Anterior cingulate cortex (tissue), 58 donors: ENCODE measurements at places on chromosomes 2 and 18.

GRCh38 chr2:156532989-156533388, 96.8 kb downstream of the GPD2 start:
- no peak for DNase-seq

DNA sequence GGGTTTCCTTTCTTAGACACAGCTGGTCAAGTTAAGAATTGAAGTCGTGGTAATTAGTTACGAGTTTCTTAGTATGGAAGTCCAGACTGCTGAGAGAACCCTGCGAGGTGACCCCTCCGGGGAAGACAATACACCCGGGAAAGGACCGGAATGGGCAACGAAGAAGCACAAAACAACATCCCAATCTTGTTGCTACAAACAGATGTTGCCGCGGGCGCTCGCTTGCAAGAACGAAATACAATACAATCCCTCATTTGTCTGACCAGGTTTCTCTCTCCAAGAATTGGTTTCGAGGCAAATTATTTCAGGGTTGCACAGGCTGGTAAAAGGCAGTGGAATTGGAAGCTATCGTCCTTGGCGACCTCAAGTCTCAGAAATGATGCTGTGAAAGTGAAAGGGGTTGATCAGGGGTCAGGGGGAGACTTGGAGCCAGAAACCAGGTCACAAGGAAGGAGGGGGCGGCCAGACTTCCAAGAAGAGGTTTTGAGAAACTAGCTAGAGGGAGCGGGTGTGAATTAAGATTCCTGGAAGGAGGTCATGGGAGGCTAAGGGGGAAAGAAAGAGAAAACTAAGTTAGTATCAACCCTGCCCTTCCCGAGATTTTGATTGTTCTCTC, 401.9 kb downstream of the HRH4 start:
- no peak for DNase-seq

DNA sequence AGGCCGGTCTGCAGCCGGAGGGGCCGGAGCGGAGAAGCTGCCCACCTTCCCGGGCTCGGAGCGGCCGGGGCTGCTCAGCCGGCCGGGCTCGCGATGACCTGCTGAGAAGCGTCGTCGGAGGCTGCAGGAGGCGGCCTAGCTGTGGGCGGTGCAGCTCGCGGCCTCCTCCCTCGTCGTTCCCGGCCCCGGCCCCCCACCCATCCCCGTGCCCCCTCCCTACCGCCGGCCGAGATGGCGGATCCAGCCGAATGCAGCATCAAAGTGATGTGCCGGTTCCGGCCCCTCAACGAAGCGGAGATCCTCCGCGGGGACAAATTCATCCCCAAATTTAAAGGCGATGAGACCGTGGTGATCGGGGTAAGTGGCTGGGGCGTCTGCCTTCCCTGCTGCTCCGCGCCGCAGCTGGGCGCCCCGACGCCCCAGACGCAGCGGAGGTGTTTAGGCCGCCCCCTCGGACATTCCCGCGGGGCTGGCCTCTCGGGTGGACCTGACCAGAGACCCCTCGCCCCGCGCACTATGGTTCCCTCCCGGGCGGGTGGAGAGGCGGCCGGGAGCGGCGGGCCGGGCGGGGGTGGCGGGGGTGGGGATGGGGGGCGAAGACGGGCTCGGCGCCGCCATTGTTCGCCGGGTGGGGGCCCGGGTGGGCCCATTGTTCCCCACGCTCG, 492 bp downstream of the KIF5C start:
- DNase-seq: no peak

DNA sequence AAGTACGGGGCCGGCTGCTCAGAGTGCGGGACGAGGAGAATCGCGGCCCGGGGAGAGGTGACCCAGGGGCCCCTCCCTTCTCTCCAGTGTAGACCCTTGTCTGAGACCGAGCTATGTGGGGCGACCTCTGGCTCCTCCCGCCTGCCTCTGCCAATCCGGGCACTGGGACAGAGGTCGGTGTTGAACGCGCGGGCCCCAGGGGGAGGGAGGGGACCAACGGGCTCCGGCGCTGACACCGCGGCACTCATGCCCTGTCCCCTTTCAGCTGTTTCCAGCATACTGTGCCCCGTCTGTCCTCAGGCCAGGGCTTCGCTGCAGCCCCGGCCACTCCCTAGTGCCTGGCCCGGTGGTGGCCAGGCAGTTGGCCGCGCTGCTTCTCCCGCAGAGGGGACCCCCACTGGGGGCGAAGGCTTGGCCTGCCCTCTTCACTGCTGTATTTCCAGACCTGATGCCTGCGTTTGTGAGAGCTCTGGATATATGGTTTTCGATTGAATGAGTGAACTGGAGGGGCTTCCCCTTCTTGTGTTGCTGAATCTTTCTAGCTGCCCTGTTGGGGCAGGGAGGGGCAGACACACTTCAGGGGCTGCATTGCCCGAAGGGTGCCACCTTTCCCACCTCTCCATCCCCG, 809 bp downstream of the DBI start:
- DNase-seq: peak; percentile 61

DNA sequence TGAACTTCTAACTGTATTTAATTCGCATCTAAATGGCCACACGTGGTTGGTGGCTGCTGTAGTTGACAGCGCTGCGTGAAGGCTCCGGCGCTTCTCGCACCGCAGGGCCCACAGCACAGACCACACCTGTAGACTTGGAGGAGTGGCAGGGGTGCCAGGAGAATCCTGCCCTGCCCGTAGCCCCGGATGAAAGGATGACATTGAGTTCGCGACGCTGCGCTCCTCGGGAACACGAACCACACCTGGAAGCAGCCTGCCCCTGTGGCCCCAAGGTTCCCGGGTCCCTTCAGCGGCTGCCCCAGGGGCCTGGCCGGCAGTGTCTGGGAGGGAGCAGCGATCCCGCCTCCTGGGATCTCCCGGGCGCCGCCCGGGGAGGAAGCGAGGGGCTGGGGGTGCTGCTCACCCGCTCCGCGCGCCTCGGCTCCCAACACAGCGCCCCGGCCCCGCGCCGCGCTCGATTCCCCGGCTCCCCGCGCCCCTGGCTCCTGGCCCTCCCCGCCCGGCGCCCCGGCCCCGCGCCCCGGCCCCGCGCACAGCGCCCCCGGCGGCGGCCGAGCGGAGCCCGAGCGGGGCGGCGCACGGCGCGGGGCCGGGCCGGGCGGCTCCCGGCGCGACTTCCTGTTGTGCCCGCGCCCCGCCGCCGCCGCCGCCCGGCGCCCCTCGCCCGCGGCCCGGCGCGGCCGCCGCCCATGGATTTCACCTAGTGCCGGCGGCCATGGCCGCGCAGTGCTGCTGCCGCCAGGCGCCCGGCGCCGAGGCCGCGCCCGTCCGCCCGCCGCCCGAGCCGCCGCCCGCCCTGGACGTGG, at the start of gene RNPEPL1:
Gene RNPEPL1 (plus strand): TSS at position 613 of the 806 bp plus-strand sequence. CDS start 103 bp downstream, at position 716.
- DNase-seq: no peak

DNA sequence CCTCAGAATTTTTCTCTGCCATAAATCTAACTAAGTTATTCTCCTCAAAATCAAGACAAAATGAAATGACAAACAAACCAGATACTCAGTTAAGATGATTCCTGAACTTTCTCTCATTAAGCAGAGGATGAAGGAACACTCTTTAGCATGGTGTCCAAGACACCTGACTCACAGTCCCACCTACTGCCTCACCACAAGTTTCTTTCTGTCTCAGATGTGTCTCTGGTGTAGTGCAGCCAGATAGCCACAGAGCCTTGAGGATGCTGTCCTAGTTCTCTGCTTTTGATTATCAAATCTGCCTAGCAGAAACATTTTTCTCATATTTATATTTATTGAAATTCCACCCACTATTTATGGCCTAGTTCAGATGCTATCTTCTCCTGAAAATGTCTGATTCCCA, 103.6 kb upstream of the TMEM200C start:
- DNase-seq: no peak

DNA sequence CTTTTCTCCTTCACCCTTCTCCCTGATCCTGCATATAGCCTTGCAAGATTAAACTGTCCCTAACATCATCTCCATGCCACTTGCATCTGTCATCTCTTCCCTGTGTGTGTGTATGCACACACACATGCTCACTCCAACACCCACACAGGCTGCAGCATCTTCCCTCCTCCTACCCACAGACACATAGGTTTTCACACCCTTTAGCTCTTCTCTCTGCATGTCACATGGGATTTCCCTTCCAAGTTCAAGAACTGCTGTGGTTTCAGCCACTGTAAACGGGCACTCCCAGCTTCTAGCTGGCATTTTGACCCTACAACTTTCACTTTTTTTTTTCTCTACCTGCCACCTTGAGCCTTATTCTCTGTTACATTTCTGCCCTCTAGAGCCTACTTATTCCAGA, 6.4 kb downstream of the CELF4 start:
- DNase-seq: no peak

GRCh38 chr2:44686561-44686960, 254.9 kb upstream of the SIX3 start:
- no peak for DNase-seq

- no peak for DNase-seq
Observed at GRCh38 chr18:34921811-34922385, 119.3 kb upstream of the MAPRE2 start.

- no peak for DNase-seq
Observed at GRCh38 chr2:84989422-84989821, 18.5 kb downstream of the KCMF1 start.

GRCh38 chr2:237723602-237724001, 75.0 kb upstream of the RBM44 start:
- DNase-seq: no peak

- DNase-seq: no peak
Observed at GRCh38 chr2:153432381-153432780, 46.2 kb downstream of the RPRM start.

DNA sequence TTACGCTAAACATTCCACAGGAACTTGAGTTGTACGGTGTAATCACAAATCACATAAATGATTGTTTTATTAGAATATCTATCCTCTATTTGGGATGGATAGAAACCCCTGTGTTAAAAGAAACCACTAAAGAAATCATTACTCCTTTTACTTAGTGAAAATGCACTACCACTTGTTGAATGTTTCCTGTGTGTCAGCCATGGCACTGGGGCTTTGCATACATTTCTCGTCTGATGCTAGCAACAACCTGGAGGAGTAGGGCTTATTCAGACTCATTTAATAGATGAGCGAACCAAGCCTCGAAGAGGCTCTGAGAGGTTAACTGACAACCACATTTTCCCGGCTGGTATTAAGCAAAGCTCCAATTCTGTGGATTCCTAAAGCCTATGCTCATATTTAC, 60.5 kb upstream of the PELI1 start:
- DNase-seq: no peak

DNA sequence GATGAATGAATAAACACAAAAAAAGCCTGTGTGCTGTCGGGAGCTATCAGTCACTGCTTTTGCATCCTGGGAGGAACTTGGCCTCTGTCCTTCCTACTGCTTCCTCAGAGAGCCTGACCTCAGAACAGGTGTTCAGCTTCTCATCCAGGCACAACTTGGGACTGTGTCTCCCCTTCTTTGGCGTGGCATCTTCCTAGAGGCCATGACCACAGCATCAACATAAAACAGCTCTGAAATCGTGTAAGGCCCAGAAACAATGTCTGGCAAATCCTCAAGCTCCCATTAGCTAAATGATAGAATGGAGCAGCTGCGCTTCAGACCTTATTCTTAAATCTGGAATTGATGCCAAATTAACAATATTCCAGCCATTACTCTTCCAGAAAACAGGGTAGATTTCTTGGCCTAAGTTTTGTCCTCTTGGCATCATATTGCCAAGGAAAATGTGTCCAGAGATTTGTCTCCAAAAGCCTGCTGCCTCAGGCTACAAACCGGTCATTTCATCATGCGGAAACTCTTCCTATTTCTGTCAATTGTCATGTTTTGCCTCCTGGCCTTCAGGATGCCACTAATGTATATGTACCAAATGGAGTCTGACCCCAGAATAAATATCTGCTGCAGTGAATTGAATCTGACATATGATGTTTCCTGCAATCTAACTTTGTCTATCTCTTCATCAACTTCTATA, 53.2 kb upstream of the RAB27B start:
- DNase-seq: no peak

GRCh38 chr2:70616168-70616694, 62.6 kb upstream of the TGFA start:
- DNase-seq: no peak

DNA sequence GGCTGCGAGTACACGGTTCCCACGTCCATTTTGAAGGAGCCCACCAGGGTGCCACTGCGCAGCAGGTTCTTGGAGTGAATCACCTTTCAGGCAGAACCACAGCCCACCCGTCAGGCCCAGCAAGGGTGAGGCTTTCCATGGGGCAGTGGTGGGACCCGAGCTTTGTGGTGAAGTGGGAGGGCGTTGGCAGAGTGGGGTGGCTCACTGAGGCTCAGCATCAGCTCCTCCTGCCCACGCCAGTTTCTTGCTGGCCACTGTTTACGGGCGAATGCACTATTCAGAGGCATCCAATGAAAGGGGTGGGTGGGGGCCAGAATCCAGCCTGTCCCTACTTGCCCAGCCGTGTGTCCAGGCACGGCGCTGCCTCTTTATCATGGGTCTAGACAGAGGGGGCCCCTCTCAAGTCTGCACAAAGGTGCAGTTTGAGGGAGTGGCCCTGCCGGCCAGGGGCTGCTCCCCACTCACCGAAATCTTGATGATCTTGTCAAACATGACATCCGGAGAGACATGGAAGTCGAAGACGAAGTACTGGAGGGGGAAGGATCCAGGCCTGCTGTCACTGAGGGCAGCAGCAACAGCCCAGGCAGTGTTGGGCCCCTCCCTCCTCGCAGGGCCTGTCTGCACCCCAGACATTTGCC, 11.4 kb upstream of the OTOF start:
- no peak for DNase-seq

DNA sequence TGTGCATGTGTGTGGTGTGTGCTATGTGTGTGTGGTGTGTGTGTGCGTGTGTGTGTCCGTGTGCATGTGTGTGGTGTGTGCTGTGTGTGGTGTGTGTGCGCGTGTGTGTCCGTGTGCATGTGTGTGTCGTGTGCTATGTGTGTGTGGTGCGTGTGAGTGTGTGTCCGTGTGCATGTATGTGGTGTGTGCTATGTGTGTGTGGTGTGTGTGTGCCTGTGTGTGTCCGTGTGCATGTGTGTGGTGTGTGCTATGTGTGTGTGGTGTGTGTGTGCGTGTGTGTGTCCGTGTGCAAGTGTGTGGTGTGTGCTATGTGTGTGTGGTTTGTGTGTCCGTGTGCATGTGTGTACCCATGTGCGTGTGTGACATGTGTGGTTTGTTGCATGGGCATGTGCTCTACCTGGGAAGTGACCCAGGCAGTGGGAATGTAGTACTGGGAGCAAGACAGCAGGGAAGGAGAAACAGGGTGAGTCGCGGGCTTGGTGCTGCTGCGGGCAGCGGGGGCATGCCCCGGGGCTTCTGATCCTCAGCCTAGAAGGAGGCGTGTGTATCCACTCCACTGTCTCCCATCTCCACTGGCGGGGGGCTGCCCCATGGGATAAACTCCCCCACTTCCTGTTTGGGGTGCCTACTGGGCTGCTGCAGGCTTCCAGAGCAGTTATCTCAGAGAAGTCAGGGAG, 7.6 kb upstream of the OTOS start:
- no peak for DNase-seq

DNA sequence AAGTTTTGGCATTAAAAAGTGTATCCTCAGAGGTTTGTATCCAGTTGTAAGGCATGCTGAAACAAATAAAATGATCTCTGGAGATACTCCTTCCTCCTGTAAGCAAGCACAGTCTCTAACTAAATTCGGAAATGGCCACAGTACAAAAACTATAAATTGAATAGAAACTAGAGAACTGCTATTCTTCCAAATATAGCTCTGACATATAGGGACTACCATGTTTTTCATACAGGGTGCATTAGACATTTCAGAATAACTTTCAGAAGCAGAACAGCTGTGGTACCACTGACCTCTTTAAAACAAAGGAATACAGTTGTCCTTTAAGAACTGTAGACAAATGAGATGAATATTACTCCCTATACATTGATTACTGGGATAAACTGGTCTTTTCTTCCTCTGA, 568.5 kb downstream of the ARHGAP15 start:
- DNase-seq: no peak
